ENCODE measurements at places on chromosomes 2 and 18.
A peak's percentile ranks its signal among the peaks of the same experiment; 100 is the strongest.

- DNase-seq: no peak
Observed at GRCh38 chr2:64640153-64641044, 13.3 kb downstream of the SERTAD2 start.

- DNase-seq: no peak
Observed at GRCh38 chr2:192515937-192516336, 321.2 kb upstream of the TMEFF2 start.

DNA sequence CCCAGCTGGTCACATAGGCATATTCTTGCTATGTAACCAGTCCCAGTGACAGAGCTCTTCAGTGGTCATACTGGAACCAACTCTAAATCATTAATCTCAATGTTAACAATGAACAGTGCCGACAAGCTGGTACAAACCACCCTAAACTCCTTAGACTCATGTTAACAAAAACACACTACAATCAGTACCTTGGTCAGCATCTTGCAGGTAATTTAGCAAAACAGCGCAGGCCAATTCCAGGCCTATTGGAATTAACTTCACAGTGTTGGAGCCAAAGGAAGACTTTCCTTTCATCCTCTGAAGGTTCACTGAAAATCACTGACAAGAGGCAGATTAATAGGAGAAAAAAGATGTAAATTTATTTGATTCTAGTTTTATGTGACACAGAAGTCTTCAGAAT lies 396.4 kb downstream of the PIK3C3 start:
- DNase-seq: peak; percentile 29

DNA sequence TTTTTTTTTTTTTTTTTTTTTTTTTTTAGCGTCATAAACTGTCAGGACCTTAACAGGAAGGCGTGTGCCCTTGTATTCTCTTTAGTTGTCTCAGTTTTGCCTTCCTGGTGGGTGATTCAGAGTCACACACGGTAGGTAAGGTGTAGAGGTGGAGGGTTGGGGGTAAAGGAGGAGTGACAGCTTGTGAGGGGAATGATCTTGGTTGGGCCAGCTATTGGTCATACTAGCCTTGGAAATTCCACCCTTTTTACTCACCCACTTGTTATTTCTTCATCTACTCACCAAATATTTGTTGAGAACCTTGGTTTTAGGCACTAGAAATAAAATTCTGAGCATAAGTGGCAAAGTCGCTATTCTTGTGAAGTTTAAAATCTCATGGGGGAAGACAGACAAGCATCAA lies 22.2 kb downstream of the SMIM21 start:
- DNase-seq: no peak

- DNase-seq: no peak
Observed at GRCh38 chr2:8851811-8852560, 14.6 kb upstream of the KIDINS220 start.

- no peak for DNase-seq
Observed at GRCh38 chr2:54013996-54014395, 43.2 kb upstream of the PSME4 start.

DNA sequence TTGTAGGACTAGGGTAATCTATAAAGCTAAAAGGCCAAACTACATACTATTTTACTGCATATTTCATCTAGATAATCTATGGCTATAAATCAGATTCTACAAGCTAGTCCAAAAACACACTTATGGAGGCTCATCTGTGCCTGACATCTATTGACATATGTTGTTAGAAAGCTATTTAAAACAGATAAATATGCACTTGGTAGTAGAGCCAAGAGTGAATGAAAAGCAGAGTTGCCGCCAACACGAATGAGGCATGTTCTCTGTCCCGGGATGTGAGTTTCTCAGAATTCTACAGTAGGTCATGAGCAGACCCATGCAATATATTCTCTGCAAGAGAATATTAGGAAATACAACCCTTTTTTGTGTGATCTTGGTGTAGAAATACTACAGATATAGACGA lies 66.7 kb upstream of the LPIN2 start:
- no peak for DNase-seq
